Amniotic epithelial cell (primary cell): ENCODE measurements at places on chromosomes 12 and 14.

GRCh38 chr12:48815126-48816110, 2.9 kb upstream of the CACNB3 start:
- peak; percentile 88 for DNase-seq

- no peak for DNase-seq
Observed at GRCh38 chr14:22384167-22384549, 204.9 kb downstream of the DAD1 start.

DNA sequence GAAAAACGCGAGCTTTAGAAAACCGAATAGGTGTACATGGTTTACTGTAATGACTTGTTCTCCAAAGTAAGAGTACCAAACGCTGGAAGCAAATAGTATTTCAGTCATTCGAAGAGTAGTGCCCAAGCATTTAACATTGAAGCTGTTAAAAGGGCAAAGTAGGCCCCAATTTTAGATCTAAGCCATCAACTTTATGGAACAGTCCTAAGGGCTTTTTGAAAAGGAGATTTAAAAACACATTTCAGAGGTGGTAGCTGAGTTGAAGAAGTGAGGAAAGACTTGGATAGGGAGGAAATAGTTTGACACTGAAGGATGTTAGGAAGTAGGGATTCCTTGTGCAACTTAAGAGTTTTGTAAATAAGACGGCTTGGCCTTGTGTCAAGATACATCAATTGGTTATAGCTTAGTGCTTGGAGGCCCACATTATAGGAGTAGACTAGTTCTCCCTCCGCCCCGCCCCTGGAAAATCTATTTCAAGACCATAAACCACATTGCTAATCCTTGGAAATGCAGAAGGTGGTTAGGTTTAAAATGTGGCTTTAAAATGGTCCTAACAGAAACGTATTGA, 783 bp upstream of the TUBA1B start:
- peak; percentile 83 for DNase-seq

DNA sequence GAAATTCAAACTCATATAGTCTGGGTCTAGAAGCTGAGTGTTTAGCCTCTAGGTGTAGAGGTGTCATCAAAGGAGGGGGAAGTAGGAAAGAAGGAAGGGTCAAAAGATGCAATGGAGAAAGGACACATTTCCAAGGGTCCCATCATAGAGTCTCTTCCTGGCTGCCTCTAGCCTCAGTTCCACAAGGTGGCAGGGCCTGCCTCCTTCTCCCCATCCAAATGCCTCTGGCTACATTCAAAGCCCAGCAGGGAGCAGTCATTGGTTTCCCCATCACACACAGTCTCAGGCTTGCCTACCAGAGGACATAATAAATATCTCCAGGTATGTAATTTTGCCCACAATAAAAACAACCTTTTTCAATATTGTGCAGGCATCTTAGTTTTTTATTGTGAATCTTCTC, 2.1 kb upstream of the CCT2 start:
- no peak for DNase-seq

GRCh38 chr14:27553790-27554189, 956.0 kb upstream of the NOVA1 start:
- no peak for DNase-seq

- no peak for DNase-seq
Observed at GRCh38 chr14:101251812-101252442, 309.4 kb upstream of the DIO3 start.

GRCh38 chr12:3243376-3244084, 166.4 kb downstream of the TSPAN9 start:
- no peak for DNase-seq

- DNase-seq: no peak
Observed at GRCh38 chr12:92111256-92111655, 34.4 kb downstream of the BTG1 start.

- no peak for DNase-seq
Observed at GRCh38 chr12:117231750-117232149, 41.5 kb upstream of the FBXO21 start.

GRCh38 chr12:114884575-114884974, 200.6 kb upstream of the TBX3 start:
- DNase-seq: no peak

GRCh38 chr12:110269622-110270124, 11.4 kb upstream of the ATP2A2 start:
- peak; percentile 82 for DNase-seq

GRCh38 chr14:89342049-89342448, 75.0 kb downstream of the FOXN3 start:
- no peak for DNase-seq

GRCh38 chr12:66910366-66910974, 231.6 kb upstream of the GRIP1 start:
- DNase-seq: no peak

- no peak for DNase-seq
Observed at GRCh38 chr12:132522592-132523380, 32.8 kb downstream of the FBRSL1 start.

DNA sequence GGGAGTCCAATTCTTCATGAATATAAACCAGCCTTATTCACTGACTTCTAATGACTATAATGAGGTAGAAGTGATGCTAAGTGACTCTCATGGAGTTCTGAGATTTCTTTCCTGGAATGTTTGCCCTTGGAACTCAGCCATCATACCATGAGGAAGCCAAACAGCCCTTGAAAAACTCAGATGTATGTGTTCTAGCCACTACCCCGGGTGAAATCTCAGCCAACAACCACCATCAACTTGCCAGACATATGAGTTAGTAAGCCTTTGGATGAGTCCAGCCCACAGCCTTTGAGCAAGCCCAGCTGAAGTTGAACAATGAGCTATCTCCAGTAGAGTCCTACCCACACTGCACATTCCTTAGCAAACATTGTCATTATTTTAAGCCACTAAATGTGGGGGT, 149.5 kb downstream of the SLC6A15 start:
- peak; percentile 92 for DNase-seq

DNA sequence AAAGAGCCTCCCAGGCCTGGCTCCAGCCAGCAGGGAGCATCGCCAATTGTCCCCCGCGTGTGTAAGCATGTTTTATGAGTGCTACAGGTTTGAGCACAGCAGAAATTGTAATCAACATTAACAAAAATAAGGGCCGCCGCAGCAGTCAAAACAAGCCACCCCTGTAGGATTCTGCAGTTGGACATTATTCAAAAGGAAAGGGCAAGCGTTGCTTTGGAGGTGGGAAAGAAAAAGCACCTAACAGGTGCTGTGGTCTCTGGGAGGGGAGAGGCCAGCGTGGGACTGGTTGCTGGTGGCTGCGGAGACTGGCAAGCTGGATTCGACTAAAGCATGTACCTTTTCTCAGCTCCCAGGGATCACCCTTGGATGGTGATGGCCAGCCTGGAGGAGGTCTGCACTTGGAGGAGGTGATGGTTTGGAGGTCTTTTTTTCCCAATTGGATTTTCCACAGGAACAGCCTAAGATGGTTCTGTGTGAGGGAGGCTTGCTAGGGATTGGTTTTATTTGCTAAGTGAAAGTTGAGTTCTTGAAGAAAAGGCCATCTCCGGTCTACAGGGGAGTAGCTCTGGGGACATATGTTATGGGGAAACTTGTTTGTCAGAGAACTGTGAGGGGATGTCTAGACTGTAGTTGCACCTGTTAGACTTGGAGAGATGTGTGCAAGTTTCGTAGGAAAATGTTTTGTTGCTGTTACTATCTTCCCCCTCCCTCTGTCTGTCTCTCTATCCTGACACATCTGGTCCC, 2.0 kb downstream of the DYRK2 start:
- no peak for DNase-seq

DNA sequence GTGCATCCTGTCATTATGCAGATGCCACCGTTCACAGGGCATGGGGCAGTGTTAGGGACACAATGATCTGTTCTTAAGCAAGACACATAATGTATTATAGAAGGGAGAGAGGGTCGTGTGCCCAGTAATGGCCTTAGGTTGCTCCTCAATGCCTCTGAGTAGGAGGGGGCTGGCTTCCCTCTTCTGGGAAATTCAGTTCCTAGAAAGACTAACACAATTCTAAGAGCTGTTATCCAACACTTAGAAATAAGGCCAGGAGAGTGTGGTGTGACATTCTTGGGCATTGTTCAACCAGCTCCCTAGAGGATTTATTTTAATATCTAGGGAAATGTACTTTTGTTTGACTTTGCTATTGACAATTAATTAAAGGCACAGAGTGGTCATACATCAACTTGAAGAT, 118.5 kb downstream of the ADCK1 start:
- no peak for DNase-seq

DNA sequence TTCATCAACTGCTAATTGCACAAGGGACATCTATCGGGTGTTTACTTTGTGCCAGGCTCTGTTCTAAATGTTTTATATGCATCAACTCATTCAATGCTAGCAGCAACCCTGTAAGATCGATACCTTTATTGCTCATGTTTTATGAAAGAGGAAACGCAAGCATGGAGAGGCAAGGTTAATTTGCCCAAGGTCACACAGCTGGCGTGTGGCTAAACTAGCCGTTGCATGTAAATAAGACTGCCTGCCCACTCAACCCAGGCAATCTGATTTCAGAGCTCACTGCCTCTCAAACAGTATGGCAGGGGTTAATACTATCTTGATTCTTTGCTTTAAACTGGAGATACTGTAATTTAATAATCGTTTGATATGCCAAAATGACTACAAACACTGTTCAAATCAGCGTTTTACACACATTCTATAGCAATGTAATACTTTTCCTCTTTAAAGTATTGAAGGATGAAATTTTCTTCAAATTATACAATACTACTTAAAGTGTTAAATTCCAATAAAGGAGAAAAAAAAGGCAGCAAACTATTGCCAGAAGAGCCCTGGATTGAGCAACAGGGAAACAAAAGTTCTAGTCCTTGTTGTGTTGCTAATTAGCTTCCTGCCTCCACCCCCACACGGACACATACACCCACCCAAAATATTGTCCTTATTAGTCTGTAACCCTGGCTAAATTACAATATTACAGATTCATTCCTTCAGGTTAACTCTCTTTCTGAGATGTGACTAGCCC, 39.1 kb upstream of the DHRS7 start:
- DNase-seq: no peak

DNA sequence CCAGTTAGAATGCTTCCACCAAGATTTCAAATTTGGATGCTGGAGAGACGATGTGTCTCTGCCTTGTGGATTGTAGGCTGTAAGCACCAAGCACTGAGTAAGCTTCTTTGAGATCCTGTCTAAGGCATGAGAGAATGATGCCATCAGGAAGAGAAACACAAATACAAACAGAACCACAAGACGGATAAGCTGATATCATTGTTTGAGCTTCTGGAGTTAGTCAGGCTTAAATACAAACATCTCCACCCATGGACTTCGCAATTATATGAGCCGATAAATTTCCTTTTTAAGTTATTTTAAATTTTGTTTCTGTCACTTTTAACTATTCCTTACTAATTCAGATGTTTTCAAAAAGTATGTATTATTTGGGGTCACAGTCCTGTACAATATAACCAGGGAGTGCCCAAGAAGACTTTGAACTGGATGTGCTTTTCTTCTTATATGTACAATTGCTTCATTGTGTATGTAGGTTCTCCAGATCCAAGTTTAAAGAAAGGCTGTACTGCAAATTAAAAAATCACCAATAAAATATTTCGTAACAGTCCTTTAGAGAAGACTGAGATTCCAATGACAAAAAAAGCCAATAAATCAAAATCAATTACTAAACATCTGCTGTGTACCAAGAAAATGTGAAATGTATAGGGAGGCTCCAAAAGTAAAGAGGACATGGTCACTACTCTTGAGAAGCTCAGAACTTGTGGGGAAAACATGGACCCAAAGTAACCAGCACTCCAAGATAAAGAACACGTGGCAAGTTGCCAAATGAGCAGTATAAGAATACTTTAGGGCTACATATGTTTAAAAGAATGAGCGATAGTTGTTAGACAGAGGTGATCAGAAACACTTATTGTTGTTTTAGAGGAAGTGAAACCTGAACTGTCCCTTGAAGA, 274.1 kb downstream of the ADAMTS20 start:
- peak; percentile 89 for DNase-seq

DNA sequence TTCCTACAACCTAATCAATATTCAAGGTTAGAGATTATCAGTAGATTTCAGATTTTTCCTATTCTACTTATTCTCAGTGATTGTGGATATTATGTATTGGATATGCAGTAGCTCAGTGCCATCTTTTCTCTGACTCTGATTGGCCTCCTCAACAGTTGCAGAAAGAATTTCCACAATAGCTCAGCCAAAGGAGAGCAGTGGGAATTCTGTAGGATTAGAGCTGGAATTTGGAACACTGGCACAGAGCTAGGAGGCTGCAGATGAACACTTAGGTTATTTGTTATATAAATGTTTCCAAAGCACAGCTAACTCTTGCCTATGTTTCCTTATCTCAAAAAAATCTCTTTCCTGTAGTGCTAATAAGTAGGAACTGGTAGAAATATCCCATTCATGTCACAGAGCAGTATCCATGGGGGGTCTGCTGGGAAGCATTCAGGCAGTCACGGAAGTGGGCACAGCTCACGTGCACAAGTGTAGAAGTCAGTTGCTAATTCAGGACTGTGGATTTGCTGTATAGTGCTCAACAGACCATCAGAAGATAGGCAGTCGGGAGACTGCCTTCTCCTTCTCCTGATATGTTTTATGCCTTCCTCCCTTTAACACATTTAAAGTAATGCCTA, 116.2 kb upstream of the TMEM260 start:
- no peak for DNase-seq
